ENCODE measurements at places on chromosomes 2 and 18. TPM values are rescaled to one million over a fixed set of nuclear protein-coding genes. Genes with fewer than 3 reads are reported as not detected.

Gene OLA1
- 163 TPM for total RNA-seq

Gene FTCDNL1
- total RNA-seq = 3.0 TPM

Gene SERPINB13
- total RNA-seq = 0.73 TPM

Gene EML6
- total RNA-seq = 15.5 TPM

Gene GATA6
- 0.06 TPM for total RNA-seq

Gene CD226
- total RNA-seq = 0.22 TPM

Gene PPP1R1C
- 0.63 TPM for total RNA-seq

Gene SKOR2
- total RNA-seq = 0.47 TPM

Gene SLC9A4
- total RNA-seq = not detected

Gene MERTK
- 1.6 TPM for total RNA-seq

Gene OBSL1
- total RNA-seq = 53.1 TPM

Gene CCDC68
- 0.10 TPM for total RNA-seq

Gene PDE1A
- 0.89 TPM for total RNA-seq

Gene GRB14
- total RNA-seq = 7.8 TPM

Gene EPHA4
- 13.3 TPM for total RNA-seq

Gene PLEK
- total RNA-seq = 0.52 TPM

Gene ATP6V1B1
- total RNA-seq = 5.7 TPM

Gene FAM136A
- 77.3 TPM for total RNA-seq

Gene ZNF142
- total RNA-seq = 20.0 TPM

Gene LOXL3
- total RNA-seq = 8.8 TPM

Gene UGT1A8
- not detected for total RNA-seq

Gene NOSTRIN
- total RNA-seq = 0.44 TPM

Gene TBR1
- total RNA-seq = 0.22 TPM

Gene INPP5D
- total RNA-seq = 2.0 TPM
